ENCODE measurements at places on chromosomes 1 and 21. TPM values are rescaled to one million over a fixed set of nuclear protein-coding genes. Genes with fewer than 3 reads are reported as not detected.

CFAP107 gene
- not detected for polyA plus RNA-seq

- no peak for DNase-seq
- no peaks in the 10 kb centered on the region for H3K4me1 ChIP-seq
- no peak overlapping the region for H3K27ac ChIP-seq
- no peak overlapping the region for H3K4me3 ChIP-seq
- H3K36me3 ChIP-seq = no peaks in the 10 kb centered on the region
Observed at GRCh38 chr1:55593298-55593697, 378.1 kb upstream of the USP24 start.

C1orf87 gene
- not detected for polyA plus RNA-seq

USP21 gene
- 31.4 TPM for polyA plus RNA-seq

A3GALT2 gene
- not detected for polyA plus RNA-seq
